ENCODE measurements at places on chromosomes 7 and 10.
A peak's percentile ranks its signal among the peaks of the same experiment; 100 is the strongest.

- peak; percentile 30 for DNase-seq
Measured at GRCh38 chr10:86711513-86712316, 43.4 kb downstream of the LDB3 start.

DNA sequence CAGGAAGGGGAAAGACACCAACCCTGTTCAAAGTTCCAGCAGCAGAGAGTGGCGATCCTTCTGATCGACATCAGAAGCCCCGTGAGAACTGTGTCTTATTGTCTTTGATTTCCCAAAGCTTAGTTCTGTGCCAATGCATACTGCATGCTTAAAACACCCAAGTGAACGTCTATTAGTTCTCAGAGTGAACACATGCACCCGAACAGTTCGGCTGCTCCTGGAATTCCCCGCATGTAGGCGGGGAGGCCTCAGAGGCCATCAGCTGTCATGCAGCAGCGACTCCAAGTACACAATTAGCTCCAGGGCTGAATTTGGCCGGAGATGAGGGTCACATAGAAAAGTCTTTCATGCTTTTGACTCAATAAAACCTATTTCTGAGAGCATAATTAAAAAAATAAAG, 276.9 kb downstream of the ZMYND11 start:
- DNase-seq, result no peak

- no peak for DNase-seq
Measured at GRCh38 chr7:132257253-132257652, 319.0 kb downstream of the PLXNA4 start.

- no peak for DNase-seq
Measured at GRCh38 chr10:127745861-127746260, 8.9 kb downstream of the FOXI2 start.

- no peak for DNase-seq
Measured at GRCh38 chr7:69992938-69993337, 394.7 kb downstream of the AUTS2 start.

DNA sequence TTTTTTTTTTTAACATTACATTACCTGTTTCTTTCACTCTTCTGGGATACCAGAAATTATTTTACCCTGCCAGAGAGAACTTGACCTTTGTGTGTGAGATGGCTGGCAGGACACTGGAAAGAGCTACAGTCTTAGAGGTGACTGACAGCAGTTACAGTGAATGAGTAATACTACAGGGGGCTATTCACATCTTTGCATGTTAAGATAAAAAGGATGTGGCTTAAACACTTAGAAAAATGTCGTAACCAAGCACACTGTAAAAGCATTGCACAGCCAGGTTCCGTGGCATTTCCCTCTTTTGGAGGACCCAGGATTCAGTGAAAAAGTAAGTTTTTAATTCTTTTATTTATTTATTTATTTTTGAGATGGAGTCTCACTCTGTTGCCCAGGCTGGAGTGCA, 18.8 kb upstream of the TBC1D12 start:
- DNase-seq, result no peak

DNA sequence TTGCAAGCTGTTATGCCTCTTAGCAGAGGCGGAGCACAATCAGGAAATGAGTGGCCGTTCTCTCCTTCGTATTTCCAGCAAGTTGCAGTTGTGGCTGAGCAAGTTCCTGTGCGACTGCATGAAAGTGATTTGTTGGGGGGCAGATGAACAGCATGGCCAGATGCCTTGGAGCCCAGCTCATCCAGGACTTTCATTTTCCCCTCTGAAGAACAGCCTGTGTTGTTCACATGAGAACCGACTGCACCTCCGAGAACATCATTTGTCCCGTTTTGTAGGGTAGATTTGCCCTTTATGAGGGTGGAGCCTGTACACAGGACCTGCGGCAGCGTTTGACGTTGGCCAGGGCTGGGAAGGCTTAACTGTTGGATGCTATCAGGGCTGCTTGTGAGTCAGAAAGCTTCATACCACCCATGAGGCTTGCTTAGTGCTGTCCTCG, 4.4 kb downstream of the BAG3 start:
- DNase-seq, result peak; percentile 61

- DNase-seq, result peak; percentile 31
Measured at GRCh38 chr7:65307651-65308299, 65.9 kb upstream of the ZNF92 start.
